ENCODE measurements at places on chromosomes 16 and 17.
A peak's percentile ranks its signal among the peaks of the same experiment; 100 is the strongest.

DNA sequence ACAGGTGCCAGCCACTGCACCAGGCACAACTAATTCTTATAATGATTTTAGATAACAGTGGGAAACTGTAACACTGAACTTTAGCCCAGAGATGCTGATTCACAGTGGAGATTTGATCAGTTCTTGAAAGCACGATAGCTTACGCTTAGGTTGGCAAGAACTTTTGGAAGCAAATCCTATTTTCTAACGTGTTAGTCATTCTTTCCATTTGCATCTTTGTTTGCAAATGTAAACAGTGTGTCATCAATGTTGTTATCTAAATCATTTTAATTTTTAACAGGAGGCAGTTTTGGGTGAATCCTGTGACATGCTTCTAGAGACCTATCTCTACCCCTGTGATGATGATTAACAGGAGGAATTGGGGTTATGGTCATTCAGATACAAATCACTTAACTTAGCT, 35.7 kb upstream of the GNA13 start:
- no peak for DNase-seq

GRCh38 chr16:50457423-50457822, 88.6 kb upstream of the BRD7 start:
- no peak for DNase-seq

GRCh38 chr17:13967416-13967815, 101.9 kb upstream of the COX10 start:
- DNase-seq, result no peak

GRCh38 chr17:65371702-65372101, 189.7 kb downstream of the AXIN2 start:
- DNase-seq, result no peak

GRCh38 chr16:11093572-11094074, 149.3 kb downstream of the CLEC16A start:
- no peak for DNase-seq

DNA sequence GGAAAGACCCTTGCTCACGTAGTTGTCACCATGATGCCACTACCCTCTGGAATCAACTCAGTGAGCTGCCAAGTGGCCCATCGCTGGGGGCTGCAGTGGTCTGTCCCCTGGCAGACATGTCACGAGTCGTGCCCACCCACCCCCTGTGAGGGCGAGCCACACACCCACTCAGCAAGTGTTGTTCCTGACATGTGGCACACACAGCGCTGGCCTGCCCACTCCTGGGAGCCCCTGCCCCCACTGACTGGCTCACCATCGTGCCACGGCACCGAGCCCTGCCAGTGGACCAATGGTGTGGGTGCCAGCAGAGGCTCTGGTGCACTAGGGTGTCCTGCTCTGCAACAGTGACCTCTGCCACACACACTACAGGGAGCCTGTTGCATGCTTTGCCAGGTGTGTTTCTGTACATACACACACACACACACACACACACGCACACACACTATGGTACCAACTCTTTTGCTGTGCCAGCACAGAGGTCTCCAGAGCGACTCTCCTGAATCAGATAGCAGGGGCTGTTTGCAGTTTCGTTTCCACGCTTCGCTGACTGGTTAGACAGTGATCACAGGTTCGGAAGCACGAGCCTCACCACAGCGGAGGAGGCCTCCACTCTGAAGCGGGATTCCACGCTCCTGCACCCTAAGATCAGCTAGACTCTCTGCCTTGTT, 7.7 kb downstream of the RTN4RL1 start:
- DNase-seq, result no peak

DNA sequence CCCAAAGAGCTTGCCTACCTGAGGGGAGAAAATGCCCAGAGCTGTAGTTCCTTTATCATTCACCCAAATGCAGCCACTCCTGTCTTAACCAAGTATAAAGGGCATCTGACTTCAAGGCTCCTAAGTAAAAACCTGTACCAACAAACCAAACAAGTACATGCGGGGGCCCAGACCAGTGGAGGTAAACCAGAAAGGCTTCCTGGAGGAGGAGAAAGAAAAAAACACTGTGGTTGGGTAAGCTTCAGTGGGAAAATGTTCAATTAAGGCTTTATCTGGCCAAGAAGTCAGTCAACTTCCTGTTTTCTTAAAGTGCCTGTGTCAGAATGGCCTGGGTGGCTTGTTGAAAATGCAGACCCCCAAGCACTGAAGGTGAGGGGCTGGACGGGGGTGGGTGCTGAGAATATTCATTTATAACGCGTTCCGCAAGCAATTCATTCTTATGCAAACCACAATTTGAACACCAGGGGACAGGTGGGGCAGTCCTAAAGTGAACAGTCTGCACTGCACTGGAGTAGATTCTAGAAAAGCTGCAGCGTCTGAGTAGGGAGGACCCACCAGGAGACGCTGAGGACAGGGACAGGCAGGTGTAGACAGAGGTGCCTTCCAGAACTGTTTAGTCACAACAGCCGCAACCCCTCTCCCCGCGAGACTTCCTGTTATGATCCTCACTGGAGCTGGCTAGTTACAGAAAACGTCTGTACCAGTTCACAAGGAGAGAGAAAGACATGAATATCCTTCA, 467.1 kb downstream of the SOX9 start:
- DNase-seq, result no peak

GRCh38 chr16:84791088-84791487, 28.7 kb upstream of the CRISPLD2 start:
- DNase-seq, result no peak

DNA sequence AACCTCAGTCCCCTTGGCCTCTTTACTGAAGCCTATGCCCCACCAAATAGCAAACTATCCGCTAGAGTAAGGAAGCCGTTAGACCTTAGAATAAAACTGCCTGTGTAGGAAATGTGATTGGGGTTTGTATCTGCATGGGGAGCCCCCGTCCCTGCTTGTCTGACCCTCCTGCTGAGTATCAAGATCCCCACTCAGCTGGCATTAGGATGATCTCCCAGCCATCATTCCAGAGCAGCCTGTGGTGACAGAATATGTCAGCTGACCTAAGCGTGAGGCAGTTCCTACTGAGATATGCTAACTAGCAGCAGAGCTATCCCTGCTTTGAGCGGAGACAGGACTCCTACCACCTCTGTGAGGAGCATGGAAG, 645 bp upstream of the GFOD2 start:
- peak; percentile 61 for DNase-seq

DNA sequence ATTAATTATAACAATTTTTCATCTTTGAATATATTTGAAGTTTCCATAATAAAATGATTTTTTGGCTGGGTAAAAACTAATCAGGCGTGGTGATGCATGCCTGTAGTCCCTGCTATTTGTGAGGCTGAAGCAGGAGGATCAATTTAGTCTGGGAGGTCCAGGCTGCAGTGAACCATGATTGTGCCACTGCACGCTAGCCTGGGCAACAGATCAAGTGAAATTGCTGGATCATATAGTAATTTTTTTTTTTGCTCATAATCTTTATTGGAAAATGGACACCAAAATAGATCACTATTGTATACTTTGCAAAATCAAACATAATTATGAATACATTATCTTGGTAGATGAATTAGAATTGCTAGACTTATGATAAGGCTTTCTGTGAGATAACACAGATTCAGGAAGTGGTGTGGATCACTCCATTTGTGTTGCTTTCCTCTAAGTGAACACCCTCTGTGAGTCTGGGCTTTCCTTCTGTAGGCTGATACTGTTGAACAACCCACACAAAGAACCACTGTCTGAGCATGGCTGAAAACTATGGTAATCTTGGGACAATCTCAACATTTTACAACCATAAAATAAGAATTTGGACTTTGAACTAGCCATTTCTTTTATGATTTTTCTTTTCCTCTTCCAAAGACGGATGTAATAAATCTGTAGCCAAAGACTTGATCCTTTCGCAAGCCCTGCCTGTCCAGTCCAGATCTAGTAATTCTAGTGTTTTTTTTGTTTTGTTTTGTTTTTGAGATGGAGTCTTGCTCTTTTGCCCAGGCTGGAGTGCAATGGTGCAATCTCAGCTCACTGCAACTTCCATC, 5.6 kb upstream of the ST3GAL2 start:
- DNase-seq, result no peak

Data from frontal cortex (tissue), 4 donors.